Stimulated activated CD4-positive, alpha-beta T cell treated with anti-CD3 and anti-CD28 coated beads, Interleukin-1b, Interleukin-23, amount 100 ng/mL, for 1 hour (primary cell): ENCODE measurements at places on chromosomes 6 and 20.

DNA sequence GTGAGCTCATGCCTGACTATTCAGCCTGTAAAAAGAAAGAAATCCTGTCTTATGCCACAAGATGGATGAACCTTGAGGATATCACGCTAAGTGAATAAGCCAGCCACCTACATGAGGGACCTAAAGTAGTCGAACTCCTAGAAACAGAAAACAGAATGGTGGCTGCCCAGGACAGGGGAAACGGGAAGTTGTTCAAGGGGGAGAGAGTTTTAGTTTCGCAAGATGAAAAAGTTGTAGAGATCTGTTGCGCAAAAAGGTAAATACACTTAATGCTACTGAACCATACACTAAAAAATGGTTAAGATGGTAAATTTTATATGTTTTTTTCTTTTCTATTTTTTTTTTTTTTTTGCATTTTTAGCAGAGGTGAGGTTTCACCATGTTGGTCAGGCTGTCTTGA is 74.1 kb upstream of the RALY start:
- DNase-seq = no peak

DNA sequence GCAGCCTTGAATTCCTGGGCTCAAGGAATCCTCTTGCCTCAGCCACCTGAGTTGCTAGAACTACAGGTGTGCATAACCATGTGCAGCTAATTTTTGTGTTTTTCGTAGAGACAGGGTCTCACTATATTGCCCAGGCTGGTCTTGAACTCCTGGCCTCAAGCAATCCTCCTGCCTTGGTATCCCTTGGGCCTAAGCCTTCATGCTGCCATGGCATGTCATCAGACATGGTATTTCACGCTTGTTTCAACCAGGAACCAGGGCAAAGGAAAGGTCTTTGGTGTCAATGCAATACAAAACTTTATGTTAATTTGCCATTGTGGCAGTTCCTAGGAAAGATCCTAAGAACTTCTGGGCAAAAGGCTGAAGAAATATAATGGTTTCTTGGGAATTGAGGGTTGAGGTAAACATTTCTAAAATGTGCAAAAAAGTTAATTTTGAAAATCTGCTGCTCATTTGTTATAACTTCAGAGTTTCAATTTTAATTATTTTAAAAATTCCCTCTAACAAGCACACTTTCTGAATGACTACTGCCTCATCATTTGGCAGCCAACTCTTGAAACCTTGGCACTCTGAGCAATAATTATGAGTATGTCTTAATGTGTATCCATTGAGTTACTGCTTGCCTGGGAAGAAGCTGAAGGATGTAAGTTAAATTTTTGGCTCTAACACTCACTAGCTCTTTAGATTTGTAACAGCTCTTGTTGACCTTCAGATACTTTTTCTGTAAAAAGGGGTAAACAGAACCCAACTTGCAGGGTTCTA is 154.1 kb downstream of the GJA10 start:
- DNase-seq = no peak

GRCh38 chr6:37802810-37803209 is 16.7 kb upstream of the ZFAND3 start:
- DNase-seq = no peak

- DNase-seq = no peak
These were observed 7.7 kb upstream of the BACH2 start for GRCh38 chr6:90304308-90304707.

- DNase-seq = no peak
These were observed 30.7 kb upstream of the NANP start for GRCh38 chr20:25654487-25654886.

DNA sequence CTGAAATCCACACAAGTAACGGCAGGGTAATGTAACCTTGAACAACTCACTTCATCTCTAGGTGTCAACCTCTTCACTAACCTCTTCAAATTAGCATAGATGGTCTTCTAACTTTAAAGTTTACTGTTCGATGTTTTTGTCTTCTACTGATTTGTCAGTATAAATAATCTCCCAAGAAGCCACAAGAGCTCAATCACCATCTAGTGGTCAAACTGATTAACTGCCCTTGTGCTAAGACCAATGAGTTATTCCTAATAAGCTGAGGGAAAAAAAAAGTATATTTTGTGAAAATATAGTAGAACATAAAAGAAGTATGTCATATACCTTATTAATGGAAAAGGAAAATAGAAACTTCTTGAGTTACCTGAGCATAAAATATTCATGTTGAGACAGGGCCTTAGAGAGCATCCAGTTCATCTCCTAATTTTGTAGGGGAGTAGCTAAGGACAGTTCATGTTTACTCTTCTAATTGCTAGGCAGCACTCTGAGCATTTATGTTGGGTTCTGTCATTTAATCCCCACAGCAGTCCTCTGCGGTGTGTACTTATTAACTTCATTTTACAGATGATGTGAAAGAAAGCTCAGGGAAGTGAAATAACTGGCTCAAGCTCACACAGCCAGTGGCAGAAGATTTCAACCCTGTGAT is 317.1 kb downstream of the ESR1 start:
- no peak for DNase-seq
